Kasumi-1 (cell line): ENCODE measurements at places on chromosomes 7 and 10.

GRCh38 chr10:28300027-28300426 lies 2.8 kb downstream of the MPP7 start:
- DNase-seq, result peak; percentile 23

DNA sequence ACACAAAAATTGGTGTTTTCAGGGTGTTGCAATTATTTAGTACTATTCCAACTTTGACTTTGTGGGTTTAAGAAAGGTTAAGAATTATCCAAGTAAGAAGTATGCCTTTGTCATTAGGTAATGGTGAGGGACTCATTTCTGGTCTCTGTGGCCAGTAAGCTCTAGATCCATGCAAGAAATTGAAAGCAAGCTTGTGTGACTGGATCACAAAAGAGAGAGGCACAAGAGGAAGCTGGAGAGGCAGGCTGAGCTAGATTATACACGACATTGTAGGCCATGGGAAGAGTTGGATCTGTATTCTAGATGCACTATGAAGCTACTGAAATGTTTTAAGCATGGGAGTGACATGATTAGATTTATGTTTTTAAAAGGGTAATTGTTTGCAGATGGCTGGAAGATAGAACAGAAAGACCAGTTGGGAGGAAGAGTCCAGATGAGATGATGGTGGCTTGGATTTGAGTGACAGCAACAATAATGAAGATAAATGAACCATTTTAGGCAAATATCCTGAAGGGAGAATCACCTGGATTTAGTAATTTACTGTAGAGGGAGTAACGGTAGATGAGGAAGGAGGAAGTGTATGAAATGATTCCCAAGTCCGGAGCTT lies 50.0 kb downstream of the CALD1 start:
- no peak for DNase-seq

- DNase-seq, result no peak
These were observed 229.3 kb downstream of the KCNMA1 start for GRCh38 chr10:77408259-77408658.

GRCh38 chr10:6671976-6672375 lies 91.9 kb upstream of the PRKCQ start:
- DNase-seq, result no peak

DNA sequence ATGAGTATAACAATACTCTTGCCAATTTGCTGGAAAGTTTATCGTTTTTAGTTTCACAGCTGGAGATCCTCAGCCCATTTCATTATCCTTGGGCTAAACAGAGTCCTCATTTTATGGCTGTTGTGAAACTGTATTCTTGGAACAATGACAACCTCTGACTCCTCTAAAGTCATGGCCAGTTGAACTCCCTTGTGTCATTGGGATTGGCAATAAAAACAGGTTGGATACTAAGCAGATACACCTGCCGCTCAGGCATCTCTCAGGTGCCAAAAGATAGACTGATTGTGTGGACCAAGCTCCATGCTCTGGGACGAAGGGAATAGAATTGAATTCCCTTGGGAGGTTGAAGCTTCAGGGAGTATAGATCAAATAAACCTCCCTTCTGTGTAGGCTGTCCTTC lies 182.2 kb downstream of the WDR11 start:
- no peak for DNase-seq

DNA sequence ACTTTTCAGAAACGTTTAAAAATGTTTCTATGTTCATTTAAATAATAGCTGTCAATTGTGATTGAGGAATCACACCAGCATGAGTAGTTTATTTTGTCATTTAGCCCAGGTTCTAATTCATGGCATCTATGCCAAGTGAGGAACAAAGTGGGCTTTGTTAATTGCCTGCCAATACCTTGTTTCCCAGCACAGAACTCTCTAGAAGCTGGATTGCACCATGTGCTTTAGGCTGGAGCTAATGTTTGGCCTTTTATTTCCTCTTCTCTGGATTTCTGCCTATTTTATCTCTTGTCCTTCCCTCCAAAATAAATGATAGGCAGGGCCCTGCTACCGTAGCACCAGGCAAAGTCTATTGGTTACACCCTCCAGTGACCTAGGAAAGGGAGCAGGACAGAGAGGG lies 109.9 kb upstream of the ITGB1 start:
- no peak for DNase-seq

DNA sequence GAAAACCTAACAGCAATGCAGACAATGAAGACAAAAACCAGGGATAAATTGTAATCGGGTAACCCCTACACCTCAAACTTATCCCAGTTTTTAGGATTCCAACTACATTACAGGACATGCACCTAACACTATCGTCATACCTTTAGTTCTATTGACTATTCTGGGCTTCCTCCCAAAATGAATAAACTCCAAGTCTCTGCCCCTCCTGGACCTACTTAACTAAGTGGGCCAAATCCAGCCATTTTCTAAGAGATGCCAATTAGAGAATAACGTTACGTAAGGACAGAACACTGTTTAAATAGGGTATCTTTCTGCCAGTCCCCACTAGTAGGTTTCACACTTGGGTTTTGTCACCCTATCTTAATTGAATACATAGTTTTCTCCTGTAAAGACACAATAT lies 253.1 kb upstream of the MKLN1 start:
- DNase-seq, result no peak

DNA sequence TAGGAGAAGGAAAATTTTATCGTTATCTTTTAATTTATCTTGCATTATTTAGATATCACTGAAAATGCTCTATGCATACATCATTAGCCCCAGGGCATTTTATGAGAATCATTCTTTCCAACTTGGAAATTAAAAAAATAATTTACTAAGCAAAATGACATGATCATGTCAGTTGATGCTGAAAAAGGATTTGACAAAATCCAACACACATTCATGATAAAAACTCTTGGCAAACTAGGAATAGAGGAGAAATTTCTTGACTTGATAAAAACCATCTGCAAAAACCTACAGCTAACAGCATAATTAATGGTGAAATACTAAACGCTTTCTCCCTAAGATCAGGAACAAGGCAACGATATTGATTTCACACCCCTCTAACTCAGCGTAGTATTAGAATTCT lies 40.2 kb upstream of the RSU1 start:
- DNase-seq, result no peak

- no peak for DNase-seq
These were observed 212.0 kb downstream of the TSPAN12 start for GRCh38 chr7:120645966-120646365.

- no peak for DNase-seq
These were observed 267.6 kb downstream of the SKIDA1 start for GRCh38 chr10:21257919-21258318.

DNA sequence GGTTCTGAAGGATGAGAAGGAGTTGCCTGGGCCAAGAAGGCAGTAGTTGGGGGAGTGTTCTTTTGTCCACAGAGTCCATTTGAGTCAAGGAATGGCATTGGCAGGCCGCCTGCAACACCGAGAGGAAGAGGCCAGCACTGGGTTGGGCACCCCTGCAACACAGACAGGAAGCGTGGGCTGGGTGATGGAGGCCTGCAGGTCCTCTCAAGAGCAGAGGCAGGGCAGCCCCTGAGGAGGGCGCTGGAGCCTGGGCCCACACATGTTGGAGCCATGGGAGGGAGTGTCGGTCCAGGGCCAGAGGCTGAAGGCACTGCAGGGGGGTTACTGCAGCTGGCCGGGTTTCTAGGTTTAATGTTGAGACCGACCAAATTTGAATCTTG lies 137.3 kb downstream of the PTPN20 start:
- no peak for DNase-seq

- no peak for DNase-seq
These were observed 2.1 kb downstream of the CAMK2G start for GRCh38 chr10:73872190-73872710.

- DNase-seq, result no peak
These were observed 91.4 kb upstream of the MKLN1 start for GRCh38 chr7:131236318-131236672.

GRCh38 chr10:124376411-124376810 lies 42.3 kb downstream of the OAT start:
- no peak for DNase-seq

DNA sequence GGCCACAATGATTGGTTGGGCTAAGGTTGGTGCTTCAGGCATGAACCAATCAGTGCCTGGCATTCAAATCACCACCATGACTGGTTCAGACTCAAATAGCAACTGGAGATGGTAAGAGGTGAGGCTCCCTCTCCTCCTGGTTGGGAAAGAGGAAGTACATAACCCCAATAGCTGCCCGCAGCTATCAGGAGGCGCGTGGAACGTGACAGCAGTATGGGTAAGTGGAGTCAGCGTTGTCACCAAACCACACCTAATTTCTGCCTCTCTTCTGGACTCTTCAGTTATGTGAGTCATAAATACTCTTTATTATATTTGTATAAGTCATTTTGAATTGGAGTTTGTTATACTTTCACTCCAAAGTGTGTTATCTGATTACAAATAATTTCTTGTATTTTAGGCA lies 17.9 kb upstream of the ITGA8 start:
- no peak for DNase-seq

DNA sequence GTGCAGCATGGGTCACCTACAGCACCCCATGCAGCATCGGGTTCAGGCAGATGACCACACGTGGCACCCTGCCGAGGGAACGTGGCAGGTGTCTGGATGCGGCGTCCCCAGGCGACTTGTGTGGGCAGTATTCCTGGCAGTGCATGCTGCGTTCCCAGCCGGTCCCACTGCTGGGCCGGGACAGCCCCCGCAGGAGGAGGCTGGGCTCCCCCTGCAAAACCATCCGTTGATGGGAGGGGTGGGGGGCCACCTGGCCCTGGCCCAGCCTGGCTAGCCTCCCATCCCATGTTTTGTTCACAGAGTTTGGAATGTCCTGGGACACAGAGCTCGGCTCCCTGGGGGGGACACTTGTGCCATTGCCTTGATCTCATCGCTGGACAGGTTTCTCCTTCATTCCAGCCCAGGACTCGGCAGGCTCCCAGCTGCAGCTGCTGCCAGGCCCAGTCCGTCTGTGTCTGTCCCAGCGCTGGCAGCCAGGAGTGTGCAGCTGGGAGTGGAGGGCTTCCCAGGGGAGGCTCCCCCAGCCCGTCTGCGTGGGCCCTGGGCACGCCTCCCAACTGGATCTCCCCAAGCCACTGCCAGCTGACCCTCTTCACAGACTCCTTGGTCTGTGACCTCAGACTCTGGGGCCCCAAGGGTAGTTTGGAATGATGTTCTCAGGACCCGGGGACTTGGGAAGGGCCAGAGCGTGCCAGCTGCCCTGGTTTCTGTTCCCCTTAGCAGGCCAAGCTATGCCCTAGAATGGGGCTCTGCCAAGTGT lies 32.6 kb downstream of the TMEM270 start:
- DNase-seq, result no peak

DNA sequence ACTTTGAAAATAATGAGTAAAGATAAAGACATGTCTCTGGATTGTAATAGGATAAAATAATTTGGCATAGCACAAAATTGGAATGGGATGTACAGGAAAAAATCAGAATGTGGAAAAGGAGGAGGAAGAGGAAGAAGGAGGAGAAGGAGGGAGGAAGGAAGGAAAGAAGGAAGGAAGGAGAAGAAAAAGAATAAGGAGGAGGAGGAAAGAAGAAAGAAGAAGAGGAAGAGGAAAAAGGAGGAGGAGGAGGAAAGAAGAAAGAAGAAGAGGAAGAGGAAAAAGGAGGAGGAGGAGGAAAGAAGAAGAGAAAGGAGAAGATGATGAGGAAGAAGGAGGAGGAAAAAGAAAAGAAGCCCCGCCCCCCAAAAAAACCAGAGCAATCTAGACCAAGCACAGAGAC lies 95.9 kb downstream of the ST8SIA6 start:
- no peak for DNase-seq

DNA sequence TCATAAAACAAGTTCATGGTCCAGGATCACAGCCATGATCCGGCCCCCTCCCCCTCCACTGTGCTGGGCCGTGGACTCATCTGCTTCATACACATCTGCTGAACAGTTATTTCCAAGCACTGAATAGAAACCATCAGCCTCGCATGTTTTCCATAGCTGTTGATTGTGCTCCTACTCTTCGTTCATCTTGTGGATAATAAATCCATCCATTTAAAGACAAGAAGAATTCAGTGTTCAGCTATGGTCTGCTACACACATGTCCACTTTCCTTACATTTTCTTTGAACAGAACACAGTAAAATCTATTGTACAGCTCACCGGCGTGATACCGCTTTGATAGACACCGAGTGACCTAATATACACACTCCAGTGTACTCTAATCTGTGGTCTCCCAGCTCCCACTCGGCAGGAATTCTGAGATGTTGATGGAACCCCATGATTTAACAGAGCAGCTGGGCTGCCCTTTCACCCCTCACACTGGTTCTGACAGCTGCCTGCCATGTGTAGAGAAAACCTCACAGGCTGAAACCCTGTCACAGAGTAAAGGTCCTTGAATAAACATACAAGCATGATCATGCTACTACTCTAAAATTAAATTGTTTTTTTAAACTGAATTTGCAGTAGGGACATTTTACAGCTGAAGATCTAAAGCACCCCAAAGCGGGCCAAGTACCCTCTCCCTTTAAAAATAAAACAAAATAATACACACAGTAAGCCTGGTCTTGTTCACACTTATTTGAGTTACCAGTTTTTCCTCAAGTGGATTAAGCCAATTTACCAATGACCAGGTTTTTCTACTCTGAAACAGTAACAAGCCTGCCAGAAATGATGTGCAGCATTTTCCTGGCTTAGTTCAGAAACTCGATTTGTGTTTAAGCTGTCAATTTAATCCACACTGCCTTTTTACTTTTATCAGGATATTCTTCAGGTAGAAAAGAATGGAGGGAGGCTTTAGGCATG lies 95.1 kb upstream of the FZD1 start:
- no peak for DNase-seq

GRCh38 chr7:26329520-26330255 lies 38.0 kb downstream of the SNX10 start:
- peak; percentile 78 for DNase-seq

GRCh38 chr7:157895520-157896375 lies 558.9 kb downstream of the DNAJB6 start:
- no peak for DNase-seq

GRCh38 chr10:29495366-29495765 lies 139.4 kb downstream of the SVIL start:
- no peak for DNase-seq

DNA sequence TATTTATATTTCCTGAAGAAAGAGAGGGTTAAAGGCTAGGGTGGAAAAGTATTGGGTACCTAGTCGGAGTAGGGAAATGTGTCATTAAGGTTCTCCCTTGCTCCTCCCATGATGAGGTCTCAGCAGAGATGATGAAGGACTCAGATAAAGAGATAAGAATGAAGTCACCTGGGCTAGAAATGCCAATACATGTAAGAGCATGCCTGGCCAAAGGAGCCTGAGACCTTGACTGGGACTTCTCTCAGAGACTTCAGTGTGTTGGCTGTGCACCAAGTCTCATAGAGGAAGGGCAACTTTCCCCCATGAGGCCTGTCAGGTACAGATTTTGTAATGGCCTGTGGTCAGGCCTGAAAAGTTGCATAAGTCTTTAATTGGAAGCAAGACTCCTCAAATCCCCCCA lies 361.0 kb upstream of the CDC14C start:
- no peak for DNase-seq

GRCh38 chr7:50085344-50085743 lies 7.7 kb downstream of the ZPBP start:
- DNase-seq, result no peak

DNA sequence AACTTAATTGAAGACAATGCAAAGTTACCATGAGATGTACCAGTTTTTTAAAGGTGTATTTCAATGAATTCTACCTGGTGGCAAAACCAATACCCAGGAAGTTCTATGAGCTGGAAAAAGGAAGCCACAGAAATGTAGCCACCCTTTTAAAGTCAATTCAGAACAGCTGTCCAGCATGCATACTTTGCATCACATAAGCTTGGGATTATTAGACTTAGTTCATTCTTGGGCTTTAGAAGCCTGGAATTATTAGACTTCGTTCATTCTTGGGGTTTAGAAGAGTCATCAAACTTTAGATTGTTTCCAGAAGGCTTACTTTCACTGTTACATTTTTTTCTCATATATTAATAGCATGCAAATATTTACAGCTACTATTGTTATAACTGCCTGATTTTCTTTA lies 20.9 kb downstream of the SLC25A13 start:
- DNase-seq, result no peak
